ENCODE measurements at places on chromosomes 6 and 20.

- DNase-seq: no peak
These were observed 18.9 kb downstream of the CDH26 start for GRCh38 chr20:59977086-59977485.

DNA sequence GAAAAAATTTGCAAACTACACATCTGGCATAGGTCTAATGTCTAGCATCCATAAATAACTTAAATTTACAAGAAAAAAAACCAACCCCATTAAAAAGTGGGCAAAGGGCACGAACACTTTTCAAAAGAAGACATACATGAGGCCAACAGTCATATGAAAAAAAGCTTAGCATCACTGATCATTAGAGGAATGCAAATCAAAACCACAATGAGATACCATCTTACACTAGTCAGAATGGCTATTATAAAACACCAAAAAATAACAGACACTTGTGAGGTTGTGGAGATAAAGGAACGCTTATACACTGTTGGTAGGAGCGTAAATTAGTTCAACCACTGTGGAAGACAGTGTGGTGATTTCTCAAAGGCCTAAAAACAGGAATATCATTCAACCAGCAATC is 33.7 kb upstream of the EPB41L2 start:
- DNase-seq: no peak

- DNase-seq: peak; percentile 31
These were observed 130.5 kb downstream of the HFE start for GRCh38 chr6:26217714-26218075.

GRCh38 chr6:83226517-83226916 is 33.4 kb downstream of the RWDD2A start:
- DNase-seq: no peak

DNA sequence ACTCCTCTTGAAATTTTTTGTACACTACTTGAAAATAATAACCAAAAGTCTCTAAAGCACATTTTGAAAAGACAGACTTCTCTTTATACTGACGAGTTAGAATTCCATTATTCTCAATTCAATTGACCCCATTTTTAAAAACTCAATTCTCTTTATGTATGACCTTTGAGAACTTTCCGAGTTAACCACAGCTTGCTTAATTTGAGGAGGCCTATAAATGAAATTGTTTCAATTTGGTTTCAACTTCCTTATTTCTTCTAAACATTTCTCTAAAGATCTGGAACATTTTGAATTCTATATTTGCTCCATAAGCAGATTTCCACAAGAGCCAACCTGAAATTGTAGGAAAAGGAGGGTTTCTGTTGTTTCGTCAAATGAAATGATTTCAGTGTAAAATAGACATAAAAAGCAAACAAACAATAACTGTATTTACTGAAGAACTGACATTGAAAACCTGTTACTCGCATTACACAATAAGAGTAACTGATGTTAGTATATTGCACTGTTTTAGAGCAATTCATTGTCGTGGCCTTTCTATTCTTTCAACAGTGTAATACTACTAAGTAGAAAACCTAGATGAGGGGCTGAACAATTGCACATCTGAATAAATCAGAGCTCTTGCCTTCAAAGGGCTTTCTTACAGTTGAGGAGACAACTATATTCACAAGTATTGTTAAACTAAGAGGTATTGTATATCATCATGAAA is 223.6 kb downstream of the HIVEP2 start:
- no peak for DNase-seq

DNA sequence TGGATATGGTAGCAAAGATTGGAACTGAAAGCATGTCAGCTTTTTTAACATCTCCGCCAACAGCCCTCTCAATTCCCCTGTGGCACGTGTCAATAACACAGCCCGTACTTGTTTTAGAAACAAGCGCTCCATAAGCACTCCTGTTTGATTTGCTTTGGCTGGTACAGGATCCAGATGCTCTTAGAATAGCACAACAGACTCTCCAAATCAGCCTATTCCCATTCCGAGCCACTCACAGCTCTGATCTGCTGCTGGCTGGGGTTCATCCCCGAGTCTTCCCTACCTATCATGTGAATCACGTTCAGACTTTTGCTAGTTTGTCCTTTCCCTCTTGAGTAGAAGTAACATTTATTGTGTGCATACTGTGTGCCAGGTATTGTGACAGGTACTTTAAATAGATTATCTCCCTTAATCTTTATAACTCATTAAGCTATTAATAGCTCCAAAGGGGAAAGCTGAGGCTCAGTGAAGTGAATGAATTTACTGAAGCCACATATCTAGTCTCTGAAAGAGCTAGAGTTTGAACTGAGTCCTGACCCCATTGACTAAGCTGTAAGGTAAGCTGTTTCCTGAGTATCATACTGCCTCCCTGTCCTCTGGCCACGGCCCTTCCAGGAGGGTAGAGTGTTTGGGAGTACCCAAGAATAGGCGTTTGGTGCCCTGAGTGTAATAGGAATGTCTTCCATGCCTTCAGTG is 46.7 kb downstream of the RALY start:
- no peak for DNase-seq

DNA sequence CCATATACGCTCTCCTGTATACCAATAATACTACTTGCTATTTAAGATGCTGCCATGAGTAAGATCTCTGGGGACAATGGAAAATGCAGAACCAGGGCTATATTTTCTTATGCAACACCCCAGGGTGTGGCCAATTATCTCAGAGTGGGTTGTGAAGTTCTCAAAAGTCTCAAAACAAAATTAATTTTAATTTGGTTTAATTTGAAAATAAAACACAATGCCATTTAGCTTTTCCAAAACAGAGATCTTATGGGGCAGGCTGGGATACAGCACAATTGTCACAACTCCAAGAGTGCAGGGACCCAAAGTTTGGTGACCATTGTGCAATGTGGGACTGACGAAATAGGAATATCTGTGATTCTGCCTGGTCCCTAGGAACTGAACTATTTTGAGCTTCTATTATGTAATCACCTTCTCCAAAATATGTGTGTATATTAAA is 43.1 kb downstream of the MBOAT1 start:
- DNase-seq: no peak

GRCh38 chr6:36730424-36731380 is 33.1 kb downstream of the RAB44 start:
- no peak for DNase-seq

DNA sequence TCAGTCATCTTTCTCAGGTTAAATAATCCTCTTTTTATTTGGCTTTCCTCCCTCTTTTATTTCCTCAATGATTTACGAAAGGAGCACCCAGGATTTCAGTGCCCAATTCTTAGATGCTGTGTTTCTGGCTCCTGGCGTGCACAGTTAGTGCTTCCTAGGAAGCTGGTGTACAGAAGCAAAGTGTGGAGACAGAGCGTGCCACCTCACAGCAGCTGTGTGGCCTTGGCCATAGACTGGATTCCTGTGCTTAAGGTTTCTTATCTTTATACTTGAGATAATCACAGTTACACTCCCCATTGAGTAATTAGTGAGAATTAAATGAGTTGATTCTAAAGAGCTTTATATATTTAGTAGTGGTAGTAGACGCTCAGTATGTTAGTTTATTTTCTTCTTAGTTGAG is 39.7 kb upstream of the GJA1 start:
- no peak for DNase-seq

DNA sequence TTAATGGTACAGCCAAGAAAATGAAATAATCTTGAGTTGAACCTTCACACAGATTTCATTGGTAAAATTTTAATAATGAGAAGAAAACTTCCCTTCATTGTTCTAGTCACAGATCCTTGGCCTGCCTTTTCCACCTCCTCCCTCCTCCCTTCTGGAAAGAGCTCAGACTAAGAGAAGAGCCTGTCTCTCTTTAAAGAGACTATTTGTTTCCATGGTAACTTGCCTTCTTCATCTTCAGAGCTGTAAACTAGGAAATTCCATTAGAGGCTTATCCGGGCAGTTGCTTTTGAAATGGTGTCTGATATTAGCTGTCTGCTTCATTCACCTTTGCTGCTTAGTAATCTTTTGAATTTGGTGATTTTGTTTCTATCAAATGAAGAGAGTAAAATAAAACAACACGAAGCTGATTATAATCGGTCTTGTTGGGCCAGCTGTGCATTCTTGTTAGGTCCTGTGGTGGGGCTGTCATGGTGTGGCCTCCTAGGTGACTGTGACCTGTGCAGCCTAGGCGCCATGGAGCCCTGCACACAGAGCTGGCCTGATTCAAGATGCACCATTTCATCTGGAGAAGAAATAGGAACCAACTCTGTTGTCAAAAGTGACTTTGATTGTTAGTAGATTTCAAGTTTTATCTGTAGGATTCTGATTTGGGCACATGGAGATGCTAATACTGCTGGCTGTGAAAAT is 96.7 kb downstream of the MAP3K7 start:
- no peak for DNase-seq

- DNase-seq: no peak
These were observed 160.8 kb downstream of the ZDHHC14 start for GRCh38 chr6:157541618-157542413.

DNA sequence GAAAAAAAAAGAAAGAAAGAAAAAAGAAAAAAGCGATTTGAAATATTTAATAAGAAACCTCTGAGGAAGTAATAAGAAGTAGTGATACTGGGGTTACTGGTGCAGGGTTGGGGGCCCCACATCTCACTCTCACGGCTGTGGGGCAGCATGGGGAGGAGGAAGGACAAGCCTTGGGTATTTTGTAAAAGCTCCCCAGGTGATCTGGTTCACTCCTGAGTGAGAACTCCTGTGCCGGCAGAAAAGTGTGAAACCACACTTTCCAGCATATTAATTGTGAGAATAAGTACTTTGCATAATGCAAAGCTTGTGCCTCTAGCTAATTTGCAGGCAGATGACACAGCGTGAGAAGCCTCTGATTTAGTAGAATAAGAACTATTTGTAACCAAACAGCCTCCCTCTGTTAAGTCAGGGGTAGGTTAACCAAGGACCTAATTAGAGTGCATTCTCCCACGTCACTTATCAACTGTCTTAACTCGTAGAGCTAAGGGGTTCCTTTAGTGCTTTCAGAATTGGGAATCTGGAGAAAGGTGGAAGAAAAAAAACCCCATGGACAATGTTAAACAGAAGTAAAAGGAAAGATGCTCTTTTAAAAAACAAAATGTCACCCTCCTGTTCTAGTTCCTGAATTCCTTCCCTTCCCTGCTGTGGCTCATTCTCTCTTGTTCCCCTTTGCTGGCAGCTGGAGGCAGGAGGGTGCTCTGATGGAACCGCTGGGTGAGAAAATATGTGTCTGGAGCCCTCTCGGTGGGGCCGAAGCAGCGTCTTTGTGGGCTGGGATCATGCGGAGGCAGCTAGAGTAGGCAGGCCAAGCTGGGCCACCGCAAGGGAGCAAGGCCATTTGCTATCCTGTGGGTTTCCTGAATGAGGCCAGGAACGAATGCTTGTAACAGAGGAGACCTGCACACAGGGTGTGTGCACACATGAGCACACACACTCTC is 108.7 kb downstream of the FYN start:
- peak; percentile 73 for DNase-seq

DNA sequence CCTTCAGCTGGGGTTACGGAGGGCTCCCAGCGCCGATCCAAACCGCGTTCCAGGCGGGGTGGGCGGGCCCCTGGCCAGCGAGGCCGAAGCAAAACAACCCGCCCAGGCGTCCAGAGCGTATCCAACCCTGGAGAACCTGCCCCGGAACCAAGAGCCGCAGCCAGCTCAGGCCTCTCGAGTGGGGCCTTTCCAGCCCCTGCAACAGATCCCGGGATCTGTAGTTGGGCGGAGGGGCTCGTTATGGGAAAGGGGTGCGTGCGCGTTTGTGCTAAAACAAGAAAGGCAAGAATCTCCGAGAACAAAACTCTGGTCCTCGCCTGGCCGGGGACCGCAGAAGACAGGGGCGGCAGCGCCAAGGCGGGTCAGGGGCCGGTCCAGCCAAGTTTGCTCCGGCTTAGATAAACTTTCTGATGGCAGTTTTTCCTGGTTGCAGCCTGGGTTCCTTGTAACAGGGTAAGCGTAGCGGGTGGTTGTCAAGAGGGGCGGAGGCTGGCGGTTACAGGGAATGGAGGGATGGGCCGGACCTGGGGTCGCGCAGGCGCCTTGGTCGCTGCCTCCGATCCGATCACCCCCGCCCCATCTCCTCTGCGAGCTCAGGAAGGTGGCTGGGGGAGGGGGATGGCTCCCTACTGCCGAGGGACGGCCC is 448 bp upstream of the RIN2 start:
- peak; percentile 17 for DNase-seq

DNA sequence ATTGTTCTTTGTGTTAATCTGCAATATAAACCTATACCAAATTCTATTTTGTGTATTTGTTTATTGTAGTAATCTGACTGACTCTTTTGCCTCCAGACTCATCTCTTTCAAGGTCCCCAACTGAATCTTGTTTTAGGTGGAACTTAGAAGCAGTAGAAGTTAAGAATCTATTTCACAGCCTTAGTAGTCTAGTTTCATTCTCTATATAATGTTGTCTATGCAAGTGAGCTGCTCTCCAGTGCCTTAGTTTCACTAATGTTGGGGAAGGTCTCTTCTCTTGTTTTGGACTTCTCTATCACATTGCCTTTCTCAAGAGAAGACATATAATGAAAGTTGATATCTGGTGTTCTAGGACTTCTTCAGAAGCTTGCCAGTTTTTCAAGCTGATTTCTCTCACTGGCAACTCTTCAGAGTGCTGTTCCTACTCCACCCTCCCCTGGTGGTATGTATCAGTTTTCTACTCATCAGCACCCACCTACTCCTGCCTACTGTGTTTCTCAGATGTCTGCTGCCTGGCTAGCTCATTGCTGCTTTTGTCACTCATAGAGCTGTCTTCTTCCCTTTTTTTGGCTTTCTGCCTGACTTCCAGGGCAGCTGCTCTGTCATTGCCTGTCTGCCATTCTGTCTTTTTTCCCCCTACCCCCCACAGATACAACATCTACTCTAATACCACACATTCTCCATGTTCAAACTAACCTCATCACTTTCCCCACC is 82.1 kb downstream of the PTPRA start:
- no peak for DNase-seq

- no peak for DNase-seq
These were observed 86.8 kb downstream of the CDK19 start for GRCh38 chr6:110728501-110728900.

- no peak for DNase-seq
These were observed 46.6 kb downstream of the DTNBP1 start for GRCh38 chr6:15616261-15616660.

DNA sequence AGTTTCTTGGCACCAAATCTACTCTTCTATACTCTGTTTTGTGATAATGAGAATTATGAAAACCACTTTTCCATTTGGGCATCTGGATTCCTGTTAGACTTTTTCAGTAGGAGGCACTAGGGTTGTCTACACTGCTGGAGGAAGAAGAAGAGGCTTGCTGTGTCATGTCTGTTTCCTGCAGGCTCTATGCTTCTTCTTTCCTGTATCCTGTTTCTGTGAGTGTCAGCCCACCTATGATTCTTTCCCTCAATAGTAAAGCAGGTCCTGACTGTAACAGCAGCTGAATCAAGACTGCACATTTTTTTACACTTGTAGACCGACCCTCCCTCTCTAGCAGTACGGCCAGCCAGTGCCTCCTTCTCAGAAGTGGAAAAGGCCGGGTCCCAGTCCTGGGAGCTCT is 603.9 kb downstream of the HDGFL1 start:
- no peak for DNase-seq

- peak; percentile 68 for DNase-seq
These were observed 19.2 kb upstream of the GLP1R start for GRCh38 chr6:39029156-39030011.

Data from stimulated activated CD4-positive, alpha-beta T cell treated with anti-CD3 and anti-CD28 coated beads, Interleukin-2, amount 100 ng/mL, for 24 hours (primary cell).